ENCODE measurements at places on chromosomes 2 and 18. TPM values are rescaled to one million over a fixed set of nuclear protein-coding genes. Genes with fewer than 3 reads are reported as not detected.

The ASXL3 gene
- not detected for total RNA-seq

The AQP12B gene
- total RNA-seq: not detected

The TDRD15 gene
- total RNA-seq: 0.04 TPM

The RTP5 gene
- 0.11 TPM for total RNA-seq

The COL4A3 gene
- total RNA-seq: not detected

DNA sequence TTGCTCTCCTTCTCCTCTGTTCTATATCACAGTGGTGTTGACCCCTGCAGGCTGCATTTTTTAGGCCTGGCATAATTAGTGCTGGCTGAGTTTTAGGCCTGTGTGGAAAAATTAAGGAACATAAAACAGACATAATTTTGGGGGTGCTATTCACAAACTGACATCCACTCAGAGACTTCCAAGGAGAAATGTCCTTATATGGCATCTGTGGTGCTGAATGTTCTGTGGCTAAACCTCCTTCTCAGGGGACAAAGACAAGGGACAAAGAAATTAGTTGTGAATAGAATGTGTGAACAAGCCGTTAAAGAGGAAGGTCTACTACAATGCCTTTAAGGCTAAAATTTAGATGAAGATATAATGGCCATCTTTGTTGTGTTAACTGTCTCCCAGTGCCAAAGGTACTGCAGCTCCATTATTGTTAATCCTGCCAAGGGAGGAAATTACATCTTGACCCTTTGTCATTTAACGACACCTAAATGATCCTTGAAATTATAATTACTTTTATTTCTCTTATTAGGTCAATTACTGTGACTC lies 870.0 kb upstream of the CHAC2 start:
- DNase-seq: no peak
- no peak overlapping the region for H3K4me3 ChIP-seq
- no peak overlapping the region for H3K27ac ChIP-seq
- no peaks in the 10 kb centered on the region for H3K27me3 ChIP-seq
- H3K4me1 ChIP-seq: no peaks in the 10 kb centered on the region
- H3K36me3 ChIP-seq: no peaks in the 10 kb centered on the region

GRCh38 chr2:239398521-239398921 lies 2.3 kb downstream of the HDAC4 start:
- H3K4me3 ChIP-seq: no peak overlapping the region
- no peaks in the 10 kb centered on the region for H3K36me3 ChIP-seq
- peaks cover 34% of the 10 kb centered on the region for H3K4me1 ChIP-seq
- H3K27ac ChIP-seq: no peak overlapping the region

DNA sequence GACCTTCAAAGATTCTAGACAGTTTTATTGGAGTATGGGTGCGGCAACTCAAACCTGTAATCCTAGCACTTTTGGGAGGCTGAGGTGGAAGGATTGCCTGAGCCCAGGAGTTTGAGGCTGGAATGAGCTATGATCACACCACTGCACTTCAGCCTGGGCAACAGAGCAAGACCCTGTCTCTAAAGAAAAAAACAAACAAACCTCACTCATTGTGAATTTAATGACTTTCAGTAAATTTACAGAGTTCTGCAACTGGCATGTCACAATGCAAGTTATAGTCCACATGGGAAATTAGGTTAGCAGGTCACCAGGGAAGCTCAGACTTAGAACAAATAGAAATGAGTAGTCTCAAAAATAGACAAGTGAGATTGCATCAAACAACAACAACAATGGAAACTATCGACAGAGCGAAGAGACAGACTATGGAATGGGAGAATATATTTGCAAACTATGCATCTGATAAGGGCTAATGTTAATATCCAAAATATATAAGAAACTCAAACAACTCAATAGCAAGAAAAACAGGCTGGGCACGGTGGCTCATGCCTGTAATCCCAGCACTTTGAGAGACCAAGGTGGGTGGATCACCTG lies 6.7 kb upstream of the NRBP1 start:
- H3K36me3 ChIP-seq: no peaks in the 10 kb centered on the region
- DNase-seq: no peak
- no peak overlapping the region for H3K27ac ChIP-seq
- H3K4me1 ChIP-seq: no peaks in the 10 kb centered on the region

DNA sequence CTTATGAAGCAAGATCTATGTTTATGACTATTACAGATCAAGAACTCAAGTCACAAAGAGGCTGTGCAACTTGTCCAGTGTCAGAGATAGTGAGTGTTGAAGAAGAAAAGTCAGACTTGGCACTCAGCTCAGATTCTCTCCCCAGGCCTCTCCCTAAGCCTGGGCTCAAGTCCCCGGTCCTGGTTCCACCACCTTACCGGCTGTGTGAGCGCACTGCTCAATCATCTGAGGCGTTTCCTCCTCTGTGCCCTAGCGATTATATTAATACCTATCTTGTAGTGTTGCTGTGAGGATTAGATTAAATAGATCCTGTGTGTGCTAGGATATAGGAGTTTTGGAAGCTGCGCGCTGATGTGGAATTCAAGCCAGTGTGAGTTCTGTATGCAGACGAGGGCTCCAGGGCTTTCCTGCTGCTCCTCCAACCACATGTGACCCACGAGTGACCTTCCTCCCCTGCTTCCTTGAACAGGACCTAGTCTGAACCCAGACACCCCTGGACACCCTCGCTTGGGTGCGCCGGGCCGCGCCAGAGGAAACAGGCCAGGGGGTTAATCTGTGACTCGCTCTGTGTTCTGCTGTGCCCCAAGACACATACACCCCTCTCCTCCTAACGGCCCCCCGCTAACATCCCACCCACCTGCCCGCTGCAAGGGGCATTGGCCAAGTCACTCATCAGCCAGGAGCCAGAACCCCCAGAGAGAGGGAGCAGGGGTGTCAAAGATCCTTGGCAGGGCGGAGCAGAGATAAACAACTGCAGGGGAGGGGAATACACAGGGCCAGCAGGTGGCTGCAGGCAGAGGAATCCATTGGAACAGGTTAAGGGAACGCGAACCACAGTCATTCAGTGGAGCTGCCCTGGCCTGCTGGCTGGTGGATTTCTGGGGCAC lies 38.3 kb downstream of the TNS1 start:
- H3K27ac ChIP-seq: no peak overlapping the region
- no peaks in the 10 kb centered on the region for H3K4me1 ChIP-seq
- no peak overlapping the region for H3K4me3 ChIP-seq

DNA sequence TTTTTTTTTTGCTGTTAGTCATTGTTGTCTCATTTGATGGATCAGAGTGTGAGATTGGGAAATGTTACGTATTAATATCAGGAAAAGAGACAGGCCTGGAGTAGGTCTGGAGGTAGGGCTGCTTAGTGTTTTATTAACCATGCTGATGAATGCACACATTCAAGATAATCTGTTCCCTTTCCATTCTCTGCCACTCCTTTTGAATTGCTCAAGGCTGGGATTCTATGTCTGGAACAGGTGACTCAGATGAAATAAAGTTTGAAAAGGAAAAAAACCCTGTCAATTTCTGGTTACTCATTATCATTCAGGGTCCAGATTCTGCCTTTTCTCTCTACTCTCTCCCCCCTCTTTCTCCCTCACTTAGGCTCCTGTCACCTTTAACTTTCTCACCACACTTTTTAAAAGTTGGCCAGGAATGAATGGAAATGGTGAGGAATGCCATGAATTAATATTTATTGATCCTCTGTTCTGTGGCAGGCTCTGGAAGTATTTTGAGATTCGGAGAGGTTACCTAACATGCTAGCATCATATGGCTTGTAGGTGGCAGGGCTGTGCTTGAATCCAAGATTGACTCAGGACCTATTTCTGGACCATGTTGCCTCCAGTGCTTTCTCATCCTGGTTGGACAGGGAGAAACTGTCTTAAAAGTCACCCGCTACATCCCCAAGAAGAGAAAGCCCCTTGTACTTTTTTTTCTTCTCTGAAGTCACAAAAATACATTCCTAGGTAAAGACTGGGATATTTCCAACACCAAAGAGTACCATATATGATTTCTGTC lies 40.2 kb downstream of the MAP4K4 start:
- H3K27me3 ChIP-seq: no peaks in the 10 kb centered on the region
- no peak overlapping the region for H3K27ac ChIP-seq
- H3K4me3 ChIP-seq: no peak overlapping the region

- H3K4me3 ChIP-seq: no peak overlapping the region
- no peaks in the 10 kb centered on the region for H3K36me3 ChIP-seq
- no peak for DNase-seq
- peaks cover 11% of the 10 kb centered on the region for H3K4me1 ChIP-seq
- no peak overlapping the region for H3K27ac ChIP-seq
Observed at GRCh38 chr18:56748698-56749268, 97.6 kb downstream of the WDR7 start.

DNA sequence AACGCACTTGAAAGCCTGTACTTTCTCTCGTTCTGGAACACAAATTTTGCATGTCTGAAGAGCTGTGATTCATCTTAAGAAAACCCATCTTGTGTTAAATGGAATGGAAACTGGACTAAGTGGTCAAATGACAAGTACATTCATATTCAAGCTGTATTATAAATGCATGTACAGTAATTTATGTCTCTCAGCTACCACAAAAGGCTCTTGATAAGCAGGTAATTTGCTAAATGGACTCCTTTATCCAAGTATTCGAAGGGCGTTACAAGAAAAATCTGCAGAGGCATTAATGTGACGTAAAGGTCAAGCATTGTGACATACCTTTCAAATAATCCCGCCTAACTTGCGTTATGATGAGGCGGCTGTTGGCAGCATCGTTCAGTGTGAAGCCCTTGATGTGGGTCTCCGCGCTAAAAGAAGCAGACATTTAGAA lies 66.6 kb downstream of the ABCG8 start:
- no peak overlapping the region for H3K4me3 ChIP-seq
- no peaks in the 10 kb centered on the region for H3K4me1 ChIP-seq
- no peak overlapping the region for H3K27ac ChIP-seq
- peaks cover 15% of the 10 kb centered on the region for H3K36me3 ChIP-seq
- H3K27me3 ChIP-seq: no peaks in the 10 kb centered on the region
- no peak for DNase-seq

DNA sequence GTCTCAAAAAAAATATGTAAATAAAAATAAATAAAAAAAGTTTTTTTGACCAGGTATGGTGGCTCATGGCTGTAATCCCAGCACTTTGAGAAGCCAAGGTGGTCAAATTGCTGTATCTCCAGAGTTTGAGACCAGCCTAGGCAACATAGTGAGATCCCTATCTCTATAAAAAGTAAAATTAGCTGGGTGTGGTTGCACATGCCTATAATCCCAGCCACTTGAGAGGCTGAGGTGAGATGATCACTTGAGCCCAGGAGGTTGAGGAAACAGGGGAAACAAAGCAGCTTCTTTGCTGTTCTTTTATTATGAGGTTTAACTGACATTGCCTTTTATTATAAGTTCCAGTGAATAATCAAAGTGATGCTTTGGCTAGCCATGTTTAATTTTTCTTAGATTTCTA lies 25.0 kb downstream of the ACTR2 start:
- DNase-seq: no peak
- no peak overlapping the region for H3K27ac ChIP-seq
- no peaks in the 10 kb centered on the region for H3K27me3 ChIP-seq

- no peak for DNase-seq
- no peaks in the 10 kb centered on the region for H3K27me3 ChIP-seq
- no peaks in the 10 kb centered on the region for H3K4me1 ChIP-seq
- H3K4me3 ChIP-seq: no peak overlapping the region
- no peaks in the 10 kb centered on the region for H3K36me3 ChIP-seq
Observed at GRCh38 chr18:78765142-78765541, 214.5 kb upstream of the SALL3 start.

DNA sequence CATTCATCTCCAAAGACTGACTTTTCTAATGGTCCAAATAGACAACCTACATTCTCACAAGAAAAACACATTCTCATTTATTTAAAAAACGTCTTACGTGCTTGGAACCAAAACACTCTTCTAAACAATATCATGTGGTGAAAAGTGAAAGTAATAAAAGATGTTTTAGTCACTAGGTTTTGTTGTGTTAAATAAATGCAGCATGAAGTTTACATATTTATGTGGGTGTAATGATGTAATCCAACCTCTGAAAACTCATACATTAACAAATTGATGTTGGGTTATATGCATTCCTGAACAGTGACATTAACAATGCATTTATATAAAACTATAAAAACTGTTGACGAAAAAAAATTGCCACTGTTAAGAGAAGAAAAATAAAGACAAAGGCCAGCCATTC lies 55.1 kb upstream of the ACVR2A start:
- H3K27ac ChIP-seq: no peak overlapping the region
- no peaks in the 10 kb centered on the region for H3K27me3 ChIP-seq
- H3K4me3 ChIP-seq: no peak overlapping the region
- no peaks in the 10 kb centered on the region for H3K36me3 ChIP-seq

GRCh38 chr2:176081837-176082524 lies 1.8 kb downstream of the EVX2 start:
- no peak for DNase-seq
- H3K27ac ChIP-seq: no peak overlapping the region
- no peaks in the 10 kb centered on the region for H3K36me3 ChIP-seq
- peaks cover 6% of the 10 kb centered on the region for H3K4me1 ChIP-seq
- peaks cover 88% of the 10 kb centered on the region for H3K27me3 ChIP-seq

DNA sequence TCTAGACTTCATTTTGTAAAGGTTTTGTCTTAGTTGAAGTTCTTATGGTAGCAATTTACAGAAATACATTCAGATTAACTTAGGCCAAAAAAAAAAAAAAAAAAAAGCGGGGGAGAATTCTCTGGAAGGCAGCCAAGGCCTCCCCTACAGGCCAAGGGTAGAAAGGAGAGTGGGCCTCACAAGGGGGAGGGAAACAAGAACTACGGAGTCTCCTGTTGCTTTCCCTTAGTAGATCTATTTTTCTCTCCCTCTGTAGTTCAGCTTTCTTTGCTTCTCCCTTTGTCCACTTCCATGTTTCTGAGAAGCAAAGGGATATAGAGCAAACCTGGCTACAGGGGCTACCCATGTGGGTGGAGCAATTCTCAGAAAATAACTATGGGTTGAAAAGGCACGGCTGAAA lies 2.4 kb upstream of the STK11IP start:
- H3K4me3 ChIP-seq: no peak overlapping the region
- no peaks in the 10 kb centered on the region for H3K36me3 ChIP-seq
- H3K27ac ChIP-seq: peak overlapping the region; percentile 67

GRCh38 chr2:112290088-112290487 lies 14.7 kb downstream of the ZC3H6 start:
- H3K27ac ChIP-seq: no peak overlapping the region
- H3K4me1 ChIP-seq: no peaks in the 10 kb centered on the region
- H3K4me3 ChIP-seq: no peak overlapping the region

DNA sequence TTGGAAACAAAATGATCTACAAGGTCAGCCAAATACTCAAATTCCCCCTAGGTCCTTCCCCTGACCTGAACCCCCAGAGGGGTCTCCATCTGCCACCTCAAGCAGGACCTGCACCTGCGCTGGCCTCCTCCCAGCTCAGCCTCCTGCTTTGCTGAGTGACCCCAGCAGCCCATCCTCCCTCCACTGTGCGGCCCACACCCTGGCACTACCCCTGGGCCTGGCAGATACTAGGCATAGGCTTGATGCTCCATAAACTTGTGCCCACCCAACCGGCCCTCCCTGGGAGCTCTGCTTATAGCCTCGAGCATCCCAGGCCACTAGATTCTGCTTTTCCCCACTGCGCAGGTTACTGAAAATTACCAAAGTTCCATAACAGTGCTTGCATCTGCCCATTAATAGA lies 156.2 kb downstream of the HDAC4 start:
- H3K4me1 ChIP-seq: peaks cover 10% of the 10 kb centered on the region
- H3K27ac ChIP-seq: no peak overlapping the region
- no peak for DNase-seq
- no peak overlapping the region for H3K4me3 ChIP-seq

GRCh38 chr2:210630873-210631560 lies 74.6 kb downstream of the CPS1 start:
- H3K4me3 ChIP-seq: no peak overlapping the region
- H3K36me3 ChIP-seq: no peaks in the 10 kb centered on the region

GRCh38 chr2:207603486-207603885 lies 21.7 kb downstream of the METTL21A start:
- H3K27ac ChIP-seq: no peak overlapping the region
- H3K27me3 ChIP-seq: no peaks in the 10 kb centered on the region
- H3K4me1 ChIP-seq: no peaks in the 10 kb centered on the region

- no peak for DNase-seq
- no peaks in the 10 kb centered on the region for H3K27me3 ChIP-seq
- H3K4me1 ChIP-seq: no peaks in the 10 kb centered on the region
- H3K27ac ChIP-seq: no peak overlapping the region
Observed at GRCh38 chr18:46013484-46014189, 46.5 kb upstream of the EPG5 start.
